Brain pericyte (primary cell): ENCODE measurements at places on chromosomes 6 and 20.

DNA sequence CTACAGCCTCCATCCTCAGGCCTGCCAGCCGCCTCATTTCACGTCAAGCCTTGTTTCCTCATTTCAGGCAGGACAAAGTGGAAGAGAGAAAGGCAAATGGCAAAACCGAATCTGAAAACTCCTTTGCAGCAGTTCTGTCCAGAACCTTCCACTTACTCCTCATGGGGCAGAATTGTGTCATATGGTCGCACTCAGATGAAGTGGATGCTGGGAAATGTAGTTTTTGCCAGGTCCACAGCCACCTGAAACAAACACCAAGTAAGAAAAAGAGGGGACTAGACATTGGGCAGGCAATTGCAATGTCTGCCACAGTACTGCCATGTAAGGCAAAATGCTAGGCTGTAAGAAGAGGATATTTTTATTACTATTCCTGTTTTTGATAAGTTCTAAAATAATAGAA lies 44.9 kb downstream of the ISM1 start:
- no peak for DNase-seq

GRCh38 chr20:36086767-36087166 lies 67.8 kb upstream of the EPB41L1 start:
- DNase-seq: no peak

DNA sequence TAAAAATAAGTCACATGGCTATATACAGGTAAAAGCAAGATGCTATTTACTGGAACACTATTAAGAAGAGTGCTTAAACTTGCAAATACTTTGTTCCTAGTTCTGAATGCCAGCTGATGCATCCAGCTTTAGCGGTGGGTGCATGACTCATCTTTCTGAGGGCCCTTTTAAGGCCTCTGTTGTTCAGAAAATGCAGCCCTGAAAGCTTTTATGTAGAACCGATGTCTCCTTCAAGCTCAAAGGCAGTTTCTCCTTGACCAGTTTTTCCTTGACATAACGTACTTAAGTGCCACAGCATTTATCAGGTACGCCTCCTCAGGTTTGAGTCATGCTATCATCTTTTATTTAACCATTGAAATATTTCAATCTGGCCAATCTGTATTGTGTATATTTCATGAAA lies 82.8 kb downstream of the MLIP start:
- DNase-seq: no peak

DNA sequence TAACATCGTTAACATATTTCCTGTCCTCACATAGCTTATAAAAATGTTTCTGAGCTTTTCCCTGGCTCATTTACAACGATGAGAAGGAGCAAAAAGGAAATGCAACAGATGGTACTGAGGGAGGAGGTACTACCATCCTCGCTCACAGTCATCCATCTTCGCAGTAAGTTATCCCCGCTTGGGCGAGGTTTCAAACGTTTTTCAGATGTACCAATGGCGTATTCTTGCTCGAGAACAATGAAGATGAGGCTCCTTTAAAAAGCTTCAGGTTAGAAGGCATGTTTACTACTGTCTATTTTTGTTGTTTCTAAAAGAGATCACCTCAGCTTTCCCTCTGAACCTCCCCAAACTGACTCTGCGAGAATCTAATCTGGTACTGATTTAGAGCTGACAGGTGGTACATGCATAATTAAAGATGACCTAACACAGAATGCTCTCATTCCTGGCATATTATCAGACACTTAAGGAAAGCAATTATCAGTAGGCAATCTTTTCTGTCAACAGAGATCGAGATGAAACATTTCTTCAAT lies 178.7 kb downstream of the GJA10 start:
- DNase-seq: no peak

GRCh38 chr20:58891086-58891717 lies 38.7 kb downstream of the GNAS start:
- no peak for DNase-seq

DNA sequence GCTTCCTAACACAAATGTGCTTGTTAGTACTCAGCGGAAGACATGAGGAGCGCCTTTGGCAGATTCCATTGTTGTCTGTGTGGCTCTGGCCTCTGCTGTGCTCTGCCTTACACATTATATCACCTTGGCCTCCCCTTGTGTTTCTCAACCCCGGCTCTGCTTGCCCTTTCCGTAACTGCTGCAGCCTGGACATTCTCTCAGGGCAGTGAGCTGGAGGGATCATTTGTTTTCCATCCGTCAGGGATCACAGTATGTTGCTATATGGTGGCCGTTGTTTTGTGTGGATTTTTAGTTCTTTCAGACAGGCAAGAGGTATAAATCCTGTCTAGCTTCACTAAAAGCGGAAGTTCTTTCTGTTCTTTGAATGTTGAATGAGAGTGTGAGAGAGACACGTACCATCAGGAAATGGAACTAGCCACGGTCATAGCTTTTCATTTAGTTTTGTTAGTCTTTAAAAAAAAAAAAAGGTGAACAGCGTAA lies 175.1 kb downstream of the JARID2 start:
- DNase-seq: no peak

GRCh38 chr6:133062696-133063306 lies 178.4 kb upstream of the EYA4 start:
- no peak for DNase-seq

- no peak for DNase-seq
Observed at GRCh38 chr6:131586543-131586942, 13.5 kb downstream of the ARG1 start.

- no peak for DNase-seq
Observed at GRCh38 chr6:150005761-150006651, 19.3 kb downstream of the RAET1L start.

DNA sequence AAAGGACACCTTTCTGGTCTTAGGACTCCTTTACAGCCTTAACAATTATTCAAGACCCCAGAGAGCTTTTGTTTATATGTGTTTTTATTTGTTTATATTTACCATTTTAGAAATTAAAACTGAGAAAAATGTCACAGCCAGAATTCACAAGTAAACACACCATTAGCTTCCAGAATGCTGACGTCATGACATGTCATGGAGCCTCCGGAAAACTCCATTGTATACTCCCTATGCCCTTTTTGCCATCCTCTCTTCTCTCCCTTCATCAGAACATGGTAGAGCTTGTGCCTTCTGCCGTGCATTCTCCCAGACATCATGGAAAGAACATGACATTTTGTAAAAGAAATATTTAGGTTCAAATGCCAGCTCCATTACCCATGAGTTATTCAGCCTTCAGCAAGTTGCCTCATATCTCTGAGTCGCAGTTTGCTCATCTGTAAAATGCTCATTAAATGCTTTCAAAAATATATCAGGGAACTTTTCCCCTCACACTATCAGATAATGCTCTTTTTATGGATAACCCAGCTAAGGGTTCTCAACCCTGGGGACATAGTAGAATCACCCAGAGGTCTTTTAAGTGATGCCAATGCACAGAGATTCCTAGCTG lies 27.8 kb downstream of the TNFAIP3 start:
- no peak for DNase-seq

- DNase-seq: no peak
Observed at GRCh38 chr6:165746331-165746730, 83.3 kb upstream of the PDE10A start.
